GM23248 (cell line): ENCODE measurements at places on chromosomes 13 and 19. TPM values are rescaled to one million over a fixed set of nuclear protein-coding genes. Genes with fewer than 3 reads are reported as not detected.

Gene ZIC5
- total RNA-seq: not detected in 2 replicates

Gene HOMER3
- 107 and 134 TPM in 2 replicates for total RNA-seq

Gene ZNF415
- 9.4 and 18.7 TPM in 2 replicates for total RNA-seq

Gene CEACAM7
- not detected in 2 replicates for total RNA-seq

Gene HRC
- total RNA-seq: not detected in 2 replicates

Gene RAX2
- not detected in 2 replicates for total RNA-seq

Gene ZSCAN1
- total RNA-seq: not detected in 2 replicates

Gene SIGLECL1
- not detected in 2 replicates for total RNA-seq

Gene ZNF284
- 1.9 and 2.9 TPM in 2 replicates for total RNA-seq

Gene FPR1
- 0.13 TPM in 1 of 2 replicates, not detected in the other for total RNA-seq

Gene URAD
- not detected in 2 replicates for total RNA-seq

Gene TMEM38A
- total RNA-seq: 1.3 TPM in 1 of 2 replicates, not detected in the other

Gene KLK3
- not detected in 2 replicates for total RNA-seq

Gene OR7C1
- total RNA-seq: not detected in 2 replicates

Gene GPR183
- not detected in 2 replicates for total RNA-seq

Gene CRB3
- total RNA-seq: not detected in 2 replicates

Gene FXYD5
- 209 and 233 TPM in 2 replicates for total RNA-seq

Gene WASF3
- total RNA-seq: 19.2 and 19.9 TPM in 2 replicates

Gene SYNE4
- total RNA-seq: not detected in 2 replicates

Gene ZNF285
- total RNA-seq: 2.1 and 4.3 TPM in 2 replicates

Gene LAIR2
- total RNA-seq: not detected in 2 replicates

Gene PHLDB3
- 5.6 and 8.9 TPM in 2 replicates for total RNA-seq

Gene ZNF442
- total RNA-seq: 2.1 and 3.6 TPM in 2 replicates

Gene CGB3
- total RNA-seq: not detected in 2 replicates

Gene KLK12
- total RNA-seq: not detected in 2 replicates

Gene ZNF784
- 3.0 and 4.2 TPM in 2 replicates for total RNA-seq

Gene CEACAM5
- not detected in 2 replicates for total RNA-seq

Gene KLK8
- not detected in 2 replicates for total RNA-seq

Gene PEAK3
- total RNA-seq: not detected in 2 replicates

Gene CNN1
- total RNA-seq: 44.5 and 47.4 TPM in 2 replicates
